Sigmoid colon (tissue), 7 donors: ENCODE measurements at places on chromosomes 5 and 9.

DNA sequence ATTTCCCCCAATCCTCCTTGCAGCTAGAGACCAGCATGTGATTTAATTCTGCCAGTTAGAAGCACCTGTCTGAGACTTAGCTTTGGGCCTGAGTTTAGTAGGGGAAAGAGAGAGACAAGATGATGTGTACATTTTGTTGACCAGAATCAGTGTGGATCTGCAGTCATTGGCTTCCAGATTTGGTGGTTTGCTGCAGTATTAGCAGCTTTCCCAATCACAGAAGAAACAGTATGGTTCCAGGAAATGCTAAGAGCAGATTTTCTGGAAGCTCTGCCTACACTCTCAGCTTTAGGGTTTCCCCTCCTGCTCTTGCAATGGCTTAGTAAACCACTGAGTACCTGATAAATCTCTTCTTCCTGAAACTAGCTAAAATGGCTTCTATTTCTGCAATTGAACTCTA, 48.8 kb upstream of the FREM1 start:
- DNase-seq: no peak

GRCh38 chr9:86519066-86519615, 164.9 kb upstream of the TUT7 start:
- no peak for DNase-seq

GRCh38 chr5:54867310-54867944, 118.0 kb downstream of the ESM1 start:
- no peak for DNase-seq

DNA sequence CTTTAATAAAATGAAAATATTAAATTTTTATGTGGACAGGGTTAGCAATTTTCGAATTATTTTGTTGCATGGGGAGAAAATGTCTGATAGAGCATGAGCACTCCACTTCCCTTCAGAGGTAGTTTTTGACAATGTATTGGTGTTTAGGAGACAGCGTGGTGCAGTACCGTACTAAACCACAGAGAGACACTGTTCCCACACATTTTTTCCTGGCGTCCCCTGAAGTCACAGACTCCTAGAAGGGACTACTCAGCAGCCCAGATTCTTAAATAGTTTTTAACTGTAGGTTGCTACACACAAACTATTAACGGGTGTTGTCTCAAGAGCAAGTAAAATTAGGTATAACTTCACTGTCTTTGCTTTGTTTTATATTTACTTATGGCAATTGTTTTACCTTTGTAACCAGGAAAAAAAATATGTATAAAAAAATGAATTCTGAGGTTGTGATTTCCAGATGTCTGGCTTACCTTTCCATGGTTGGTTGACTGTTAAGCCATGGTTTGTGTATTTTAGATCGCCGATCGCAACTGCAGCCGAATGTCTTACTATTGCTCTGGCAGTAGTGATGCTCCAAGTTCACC, 171.2 kb downstream of the DOCK8 start:
- DNase-seq: peak; percentile 69

- no peak for DNase-seq
Measured at GRCh38 chr5:95895771-95896170, 65.9 kb downstream of the ELL2 start.

GRCh38 chr5:17785774-17786173, 151.5 kb downstream of the TAF11L14 start:
- no peak for DNase-seq

DNA sequence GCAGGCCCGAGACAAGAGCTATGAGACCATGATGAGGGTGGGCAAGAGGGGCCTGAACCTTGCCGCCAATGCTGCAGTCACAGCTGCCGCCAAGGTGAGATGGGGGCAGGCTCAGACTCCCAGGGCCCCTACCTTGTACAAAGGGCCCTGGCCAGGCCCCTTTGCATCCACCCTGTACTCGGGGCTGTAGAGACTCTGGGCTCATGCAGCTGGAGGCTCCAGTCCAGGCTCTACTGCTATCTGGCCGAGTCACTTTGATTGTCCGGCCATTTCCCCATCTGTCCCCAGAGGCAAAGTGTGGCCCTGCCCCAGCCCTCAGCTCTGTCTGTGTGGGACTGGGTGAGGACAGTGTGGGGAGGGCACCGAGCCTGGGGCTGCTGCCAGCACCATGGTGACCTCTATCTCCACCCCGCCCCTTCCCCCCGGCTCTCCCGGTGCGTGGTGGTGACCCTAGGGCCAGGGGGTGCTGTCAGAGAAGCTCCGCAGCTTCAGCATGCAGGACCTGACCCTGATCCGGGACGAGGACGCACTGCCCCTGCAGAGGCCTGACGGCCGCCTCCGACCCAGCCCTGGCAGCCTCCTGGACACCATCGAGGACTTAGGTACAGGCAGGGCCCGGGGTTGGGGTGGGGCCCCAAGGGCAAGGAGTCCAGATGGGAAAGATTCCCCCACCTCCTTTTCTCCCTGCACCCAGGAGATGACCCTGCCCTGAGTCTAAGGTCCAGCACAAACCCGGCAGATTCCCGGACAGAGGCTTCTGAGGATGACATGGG, 6.1 kb downstream of the REEP2 start:
- DNase-seq: no peak

GRCh38 chr5:37182667-37183066, 66.5 kb downstream of the CPLANE1 start:
- DNase-seq: no peak

GRCh38 chr5:39519079-39519478, 94.3 kb upstream of the DAB2 start:
- no peak for DNase-seq

GRCh38 chr9:112184221-112184620, 9.1 kb upstream of the SUSD1 start:
- no peak for DNase-seq

- DNase-seq: no peak
Measured at GRCh38 chr9:7984203-7984602, 184.6 kb upstream of the DMAC1 start.

- DNase-seq: no peak
Measured at GRCh38 chr9:77939149-77939668, 92.4 kb downstream of the GNAQ start.

DNA sequence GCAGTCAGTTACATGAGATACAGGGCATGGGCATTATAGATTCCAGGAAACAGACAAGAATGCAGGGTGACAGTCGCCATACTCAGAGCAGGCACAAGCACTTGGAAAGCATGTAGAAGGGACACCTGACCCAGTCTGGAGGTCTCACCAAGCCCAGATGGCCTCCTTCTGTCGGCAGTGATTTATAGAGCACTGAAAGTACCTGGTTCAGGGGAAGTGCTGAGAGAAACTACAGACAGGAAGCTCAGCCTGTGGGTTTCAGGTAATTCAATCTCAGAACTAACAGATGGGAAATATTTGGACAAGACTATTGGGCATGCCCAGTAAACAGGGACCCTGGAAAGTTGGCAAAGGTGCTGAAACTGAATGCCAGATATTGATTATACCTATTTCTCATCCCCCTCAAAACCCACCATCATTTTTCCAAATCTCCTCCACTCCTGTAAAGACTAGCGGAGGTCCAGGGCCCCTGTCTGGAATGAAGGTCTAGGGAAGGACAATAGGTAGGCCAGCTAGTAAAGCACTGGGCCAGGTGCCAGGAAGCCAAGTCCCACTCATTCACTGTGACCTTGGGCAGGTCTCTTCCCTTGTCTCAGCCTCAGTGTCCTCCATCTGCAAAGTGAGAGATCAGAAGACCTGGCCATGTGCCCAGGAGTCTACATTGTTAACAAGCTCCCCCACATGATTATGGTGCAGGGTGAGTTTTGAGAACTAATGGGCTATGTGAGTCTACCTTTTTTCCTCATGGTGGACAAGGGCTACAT, 26.9 kb downstream of the KLHL3 start:
- peak; percentile 64 for DNase-seq
